DND-41 (cell line): ENCODE measurements at places on chromosomes 5 and 9.
A peak's percentile ranks its signal among the peaks of the same experiment; 100 is the strongest.

- no peak for DNase-seq
These were observed 129.2 kb downstream of the ZNF462 start for GRCh38 chr9:106992186-106992585.

DNA sequence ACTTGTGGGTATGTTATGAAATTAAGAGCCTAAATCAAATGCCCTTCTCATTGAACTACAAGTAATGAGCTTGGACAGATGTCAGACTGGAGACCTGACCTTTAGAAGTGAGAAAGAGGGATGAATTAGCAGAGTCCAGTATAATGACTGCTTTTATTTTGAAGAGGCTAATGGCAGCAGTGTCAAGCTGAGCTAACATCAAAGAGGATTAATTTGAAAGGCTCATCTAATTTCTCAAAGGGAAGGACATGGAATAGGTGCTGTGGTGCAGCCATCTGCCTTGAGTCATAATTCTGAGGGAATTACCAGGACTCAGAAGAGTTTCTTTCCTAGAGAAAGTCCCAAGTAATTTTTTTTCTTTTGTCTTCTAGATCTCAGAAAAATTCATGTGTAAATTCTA is 57.6 kb downstream of the FAM81B start:
- DNase-seq, result no peak

- no peak for DNase-seq
These were observed 239.0 kb downstream of the PJA2 start for GRCh38 chr5:109170629-109171350.

GRCh38 chr5:76401801-76402250 is 1.3 kb upstream of the IQGAP2 start:
- DNase-seq, result no peak

GRCh38 chr5:69315972-69316371 is 16.6 kb downstream of the CCDC125 start:
- no peak for DNase-seq

- no peak for DNase-seq
These were observed 109.0 kb downstream of the VAV2 start for GRCh38 chr9:133882849-133883755.

- DNase-seq, result peak; percentile 47
These were observed 802 bp downstream of the CCDC107 start for GRCh38 chr9:35658968-35659220.
